GM06990 (cell line): ENCODE measurements at places on chromosomes 12 and 14.

GRCh38 chr12:113162102-113163029 is 12.8 kb downstream of the CFAP73 start:
- no peak for DNase-seq

DNA sequence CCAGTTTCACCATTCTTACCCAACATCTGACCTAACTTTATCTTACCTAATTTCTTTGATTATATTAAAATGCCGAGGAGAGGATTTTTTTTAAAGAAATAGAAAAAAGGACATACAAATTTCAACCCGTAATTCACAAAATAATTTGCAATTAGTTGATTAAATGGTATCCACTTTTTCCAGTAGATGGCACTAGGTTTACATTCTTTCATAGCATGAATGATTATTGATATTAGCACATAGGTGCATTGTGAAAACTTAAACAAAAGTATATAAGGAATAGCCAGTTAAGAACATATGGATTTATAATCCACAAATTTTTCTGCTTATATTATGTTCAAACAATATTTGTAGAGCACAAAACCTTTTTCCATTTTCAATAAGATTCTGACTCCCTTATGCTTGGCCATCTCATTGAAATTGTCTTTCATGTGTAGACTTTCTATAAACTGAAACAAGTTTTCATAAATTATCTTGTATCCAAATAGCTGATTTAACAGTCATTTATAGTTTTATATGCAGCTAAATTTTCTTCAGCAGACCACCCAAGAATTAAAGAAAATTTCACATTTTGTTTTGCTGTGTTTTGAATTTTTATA is 35.3 kb downstream of the MSRB3 start:
- DNase-seq, result no peak

GRCh38 chr12:47833591-47834012 is 13.9 kb upstream of the HDAC7 start:
- DNase-seq, result no peak

DNA sequence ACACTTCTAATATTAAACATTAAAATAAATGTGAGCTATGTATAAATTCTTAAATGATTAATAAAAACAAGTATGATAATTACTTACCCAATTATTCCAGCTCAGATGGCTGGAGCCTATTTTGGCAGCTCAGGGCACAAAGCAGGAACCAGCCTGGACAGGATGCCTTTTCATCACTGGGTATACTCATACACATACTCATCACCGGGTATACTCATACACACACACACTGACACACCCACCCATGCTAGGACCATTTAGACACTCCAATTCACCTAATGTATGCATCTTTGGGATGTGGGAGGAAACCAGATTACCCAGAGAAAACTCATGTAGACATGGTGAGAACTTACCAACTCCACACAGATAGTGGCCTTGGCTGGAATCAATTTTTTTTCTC is 57.9 kb upstream of the CNOT2 start:
- no peak for DNase-seq

- no peak for DNase-seq
Measured at GRCh38 chr12:92335831-92336230, 190.2 kb upstream of the BTG1 start.

DNA sequence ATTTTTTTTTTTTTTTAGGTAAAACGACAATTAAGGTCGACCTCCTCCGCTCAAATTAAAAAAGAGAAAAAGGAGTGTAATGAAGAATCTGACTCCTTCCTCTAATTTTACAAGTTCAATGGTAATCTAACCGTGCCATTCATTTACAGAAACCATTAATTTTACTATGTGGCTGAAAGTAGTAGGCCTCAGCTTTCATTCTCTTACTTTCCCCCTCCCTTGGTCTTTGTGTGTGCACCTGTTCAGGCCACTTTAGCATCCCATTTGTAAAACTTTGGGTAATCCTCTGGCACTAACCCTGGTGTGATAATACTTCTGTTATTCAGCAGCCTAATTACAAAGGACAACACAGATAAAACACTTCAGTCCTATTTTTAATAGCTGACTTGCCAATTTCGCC is 128.1 kb downstream of the ASCL1 start:
- peak; percentile 11 for DNase-seq

DNA sequence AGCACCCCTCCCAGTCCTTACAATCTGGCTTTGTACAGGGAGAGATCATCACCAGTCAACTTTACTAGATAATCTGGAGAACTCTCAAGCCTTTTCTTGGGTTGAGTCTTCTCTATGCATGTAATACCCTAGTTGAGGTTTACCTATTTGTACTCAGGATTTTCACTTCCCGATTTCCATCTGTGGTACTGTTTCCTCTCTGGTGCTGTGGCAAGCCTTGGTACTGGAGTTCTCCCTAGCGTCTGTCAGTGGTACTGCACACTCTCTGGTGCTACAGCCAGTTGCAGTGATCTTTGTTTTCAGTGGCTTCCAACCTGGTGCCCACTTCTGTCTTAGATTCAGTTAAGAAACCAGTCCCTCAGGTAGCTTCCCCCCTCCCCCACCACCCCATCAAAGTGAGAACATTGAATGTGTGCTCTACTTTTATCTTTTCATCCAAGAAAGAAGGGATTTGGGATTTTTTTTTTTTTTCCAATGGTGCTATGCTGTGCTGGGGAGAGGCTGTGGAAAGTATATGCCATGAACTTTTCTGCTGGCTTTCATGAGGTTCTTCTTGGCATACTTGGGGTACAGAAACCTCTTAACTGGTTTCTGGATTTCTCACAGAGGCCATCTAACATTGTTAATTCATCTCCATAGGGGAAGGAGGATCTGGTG is 69.4 kb upstream of the EVL start:
- DNase-seq, result peak; percentile 57

DNA sequence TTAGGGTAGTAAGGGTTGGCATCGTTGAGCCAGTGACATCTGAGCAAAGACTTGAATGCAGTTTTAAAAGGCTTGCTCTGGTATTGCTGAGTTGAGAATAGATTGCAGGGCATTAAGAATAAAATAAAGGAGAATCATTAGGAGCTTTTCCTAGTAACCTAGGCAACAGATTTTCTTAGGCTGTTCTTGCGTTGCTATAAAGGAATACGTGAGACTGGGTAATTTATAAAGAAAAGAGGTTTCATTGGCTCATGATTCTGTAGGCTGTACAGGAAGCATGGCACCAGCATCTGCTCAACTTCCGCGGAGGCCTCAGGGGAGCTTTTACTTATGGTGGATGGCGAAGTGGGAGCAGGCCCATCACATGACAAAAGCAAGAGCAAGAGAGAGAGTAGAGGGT is 97.4 kb downstream of the RAD51B start:
- DNase-seq, result no peak
